ENCODE measurements at places on chromosomes 12 and 14. TPM values are rescaled to one million over a fixed set of nuclear protein-coding genes. Genes with fewer than 3 reads are reported as not detected.

GRCh38 chr14:58901826-58902225 is 264.1 kb downstream of the DACT1 start:
- H3K4me1 ChIP-seq = no peaks in the 10 kb centered on the region
- H3K27me3 ChIP-seq = no peaks in the 10 kb centered on the region
- H3K4me3 ChIP-seq = no peak overlapping the region
- no peak for DNase-seq

CIROP gene
- not detected for total RNA-seq

ZNF605 gene
- 2.2 TPM for total RNA-seq

DNA sequence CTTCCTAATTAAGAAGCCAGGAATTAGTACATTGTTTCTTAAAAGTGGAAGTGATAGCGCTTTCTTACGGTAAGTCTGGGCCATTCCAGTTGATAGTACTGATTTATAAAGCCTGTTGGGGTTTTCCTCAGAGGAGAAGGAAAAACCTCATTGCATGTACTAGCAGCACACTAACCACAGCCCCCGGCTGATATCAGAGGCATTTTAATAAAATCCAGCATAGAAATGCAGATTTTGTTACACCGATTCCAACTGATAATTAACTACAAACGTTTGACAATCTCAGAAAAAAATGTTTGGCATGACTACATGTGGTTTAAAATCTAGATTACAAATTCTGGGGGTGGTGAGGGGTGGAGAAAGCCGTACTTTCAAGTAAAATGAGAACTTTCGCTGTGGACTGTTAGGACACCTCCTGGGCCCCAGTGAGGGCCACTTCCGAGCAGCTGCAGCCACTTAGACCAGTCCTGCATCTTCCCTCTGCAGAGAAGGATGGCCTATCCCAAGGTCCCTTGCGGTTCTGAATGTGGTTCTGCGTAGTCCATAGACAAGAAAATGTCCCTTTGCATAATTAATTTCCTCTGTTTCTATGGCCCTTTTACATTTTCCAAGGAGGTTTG is 374.4 kb downstream of the NUAK1 start:
- no peak for DNase-seq
- H3K4me3 ChIP-seq = no peak overlapping the region
- no peak overlapping the region for H3K27ac ChIP-seq
- no peaks in the 10 kb centered on the region for H3K36me3 ChIP-seq

DNA sequence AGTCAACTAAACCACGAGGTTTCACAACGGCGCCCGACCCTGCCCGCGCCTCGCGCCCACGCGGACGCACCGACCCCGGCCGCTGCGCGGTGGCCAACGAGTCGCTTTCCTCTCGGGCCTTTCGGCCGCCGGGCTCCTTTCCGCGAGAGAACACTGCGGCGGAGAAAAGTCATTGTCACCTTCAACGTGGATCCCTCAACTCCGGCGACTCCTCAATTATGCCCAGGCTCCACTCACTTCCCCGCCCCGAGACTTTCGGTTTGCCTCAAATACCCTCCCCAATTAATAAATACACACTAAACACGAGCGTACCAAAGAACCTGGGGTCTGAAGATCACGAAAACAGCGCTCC is 450 bp downstream of the SINHCAF start:
- no peaks in the 10 kb centered on the region for H3K36me3 ChIP-seq
- H3K27me3 ChIP-seq = peaks cover 32% of the 10 kb centered on the region
- H3K27ac ChIP-seq = peak overlapping the region; percentile 83
- peaks cover 2% of the 10 kb centered on the region for H3K4me1 ChIP-seq

- H3K4me1 ChIP-seq = peaks cover 3% of the 10 kb centered on the region
- DNase-seq = no peak
- no peak overlapping the region for H3K27ac ChIP-seq
- no peak overlapping the region for H3K4me3 ChIP-seq
- no peaks in the 10 kb centered on the region for H3K27me3 ChIP-seq
Observed at GRCh38 chr12:6145564-6145963, 21.1 kb upstream of the VWF start.

KCNMB4 gene
- 1.4 TPM for total RNA-seq
